NK-92 treated with Interleukin-12 subunit alpha and Interleukin-12 subunit beta, amount 100 ng/mL, for 24 hours (cell line): ENCODE measurements at places on chromosomes 4 and X.

DNA sequence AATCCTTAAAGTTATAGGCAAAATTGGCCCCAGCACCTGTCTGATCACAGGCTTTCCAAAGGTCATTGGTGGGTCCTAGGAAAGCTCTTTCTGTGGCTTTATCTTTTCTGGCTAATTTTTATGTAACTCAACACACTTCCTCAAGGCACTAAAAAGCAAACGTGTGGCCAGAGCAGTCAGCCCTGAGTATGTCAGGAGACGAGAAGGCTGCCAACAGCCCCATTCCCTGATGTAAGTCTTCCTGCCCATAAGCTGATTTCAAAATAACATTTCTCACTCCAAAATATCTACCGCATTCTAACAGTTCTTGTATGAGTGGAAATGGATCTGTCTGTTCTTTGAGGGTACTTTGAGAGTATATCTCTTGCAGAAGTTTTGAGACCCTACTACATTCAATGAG lies 25.5 kb upstream of the FUNDC1 start:
- DNase-seq = no peak

GRCh38 chr4:48030470-48030869 lies 13.9 kb downstream of the NIPAL1 start:
- no peak for DNase-seq

DNA sequence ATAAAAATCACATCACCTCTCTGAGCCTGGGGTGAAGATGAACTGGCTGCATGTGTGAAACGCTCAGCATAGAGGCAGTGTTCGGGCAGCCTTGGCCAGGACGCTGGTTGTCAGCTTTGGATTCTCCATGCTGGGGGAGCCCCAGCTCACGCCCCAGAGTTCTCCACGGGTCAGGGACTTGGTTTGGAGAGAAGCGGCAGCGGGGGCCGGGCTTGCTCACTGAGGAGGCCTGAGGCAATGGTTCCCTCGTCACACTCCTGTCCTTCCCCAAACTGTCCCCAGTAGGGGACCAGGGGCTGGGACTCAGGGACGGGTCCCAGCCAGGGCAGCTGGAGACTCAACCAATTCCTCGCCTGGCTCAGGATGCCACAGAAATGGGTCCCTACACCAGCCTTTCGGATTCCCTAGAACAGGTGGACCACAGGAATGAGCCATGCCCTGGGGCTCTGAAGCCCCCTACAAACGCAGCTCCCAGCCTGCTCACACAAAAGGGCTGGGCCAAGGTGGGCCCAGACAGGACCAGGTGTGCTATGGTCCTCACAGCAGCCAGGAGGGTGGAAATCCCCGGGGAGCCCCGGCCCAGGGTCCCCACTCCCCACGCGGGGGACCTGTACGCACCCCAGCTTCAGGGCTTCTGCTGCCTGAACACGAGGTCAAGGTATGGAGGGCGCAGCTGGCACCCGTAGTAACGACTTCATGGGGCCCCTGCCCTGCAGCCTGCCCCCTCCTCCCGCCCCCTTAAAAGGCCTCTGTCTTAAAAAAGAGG lies 1.4 kb downstream of the MXD4 start:
- DNase-seq = no peak

GRCh38 chr4:113077575-113077974 lies 28.1 kb downstream of the ANK2 start:
- DNase-seq = no peak

- DNase-seq = no peak
These were observed 140.0 kb downstream of the NPFFR2 start for GRCh38 chr4:72171761-72172160.

GRCh38 chr4:165394275-165394674 lies 15.5 kb downstream of the CPE start:
- DNase-seq = no peak

DNA sequence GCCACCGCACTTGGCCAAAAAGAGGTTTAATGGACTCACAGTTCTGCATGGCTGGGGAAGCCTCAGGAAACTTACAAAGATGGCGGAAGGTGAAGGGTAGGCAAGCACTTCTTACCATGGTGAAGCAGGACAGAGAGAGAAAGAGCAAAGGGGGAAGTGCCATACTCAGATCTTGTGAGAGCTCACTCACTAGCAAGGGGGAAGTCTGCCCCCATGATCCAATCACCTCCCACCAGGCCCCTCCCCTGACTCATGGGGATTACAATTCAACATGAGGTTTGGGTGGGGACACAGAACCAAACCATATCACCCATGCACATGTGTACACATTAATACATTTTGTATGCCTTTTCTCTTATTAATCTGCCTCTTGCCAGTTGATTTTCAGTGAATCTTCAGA lies 77.2 kb upstream of the HSD17B10 start:
- DNase-seq = no peak

- no peak for DNase-seq
These were observed 170.3 kb downstream of the VEGFC start for GRCh38 chr4:176622251-176622948.

- no peak for DNase-seq
These were observed 8.2 kb downstream of the DIAPH2 start for GRCh38 chrX:96692890-96693289.

DNA sequence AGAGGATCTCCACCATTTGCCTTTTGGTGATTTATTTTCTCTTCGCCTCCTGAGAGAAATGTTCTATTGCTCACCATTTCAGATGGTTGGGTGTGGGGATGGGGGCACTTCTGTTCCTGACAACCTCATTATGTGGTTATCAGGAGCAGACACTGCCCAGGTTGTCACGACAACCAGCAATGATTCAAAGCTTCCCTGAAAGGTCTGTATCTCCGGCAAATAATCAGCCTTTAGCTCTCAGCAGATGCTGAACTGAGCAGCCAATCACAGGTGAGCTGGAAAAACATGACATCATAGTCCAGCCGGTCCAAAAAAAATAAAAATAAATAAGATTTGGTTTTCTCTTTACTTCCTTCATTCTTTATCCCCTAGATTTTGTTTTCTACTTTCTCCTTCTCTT lies 5.5 kb upstream of the PAK3 start:
- no peak for DNase-seq

- DNase-seq = no peak
These were observed 41.8 kb upstream of the STOX2 start for GRCh38 chr4:183863155-183863825.

DNA sequence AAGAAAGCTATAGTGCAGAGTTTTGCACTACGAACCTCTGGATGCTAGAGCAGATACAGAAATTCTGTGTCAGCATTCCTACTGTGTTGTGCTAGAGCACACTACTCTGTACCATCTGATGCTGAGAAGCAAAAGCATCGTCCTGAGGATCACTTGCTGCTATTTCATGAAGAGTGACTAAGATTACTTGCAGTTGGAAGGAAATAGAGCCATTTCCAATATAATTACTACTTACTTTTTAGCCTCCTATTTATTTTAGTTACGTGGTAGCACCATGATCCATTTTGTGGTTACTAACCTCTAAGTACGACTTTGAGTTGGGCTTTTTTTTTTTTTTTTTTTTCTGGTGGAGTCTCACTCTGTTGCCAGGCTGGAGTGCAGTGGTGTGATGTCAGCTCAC lies 226.7 kb downstream of the PALLD start:
- DNase-seq = no peak

GRCh38 chr4:152045807-152046571 lies 285.2 kb upstream of the GATB start:
- DNase-seq = no peak

DNA sequence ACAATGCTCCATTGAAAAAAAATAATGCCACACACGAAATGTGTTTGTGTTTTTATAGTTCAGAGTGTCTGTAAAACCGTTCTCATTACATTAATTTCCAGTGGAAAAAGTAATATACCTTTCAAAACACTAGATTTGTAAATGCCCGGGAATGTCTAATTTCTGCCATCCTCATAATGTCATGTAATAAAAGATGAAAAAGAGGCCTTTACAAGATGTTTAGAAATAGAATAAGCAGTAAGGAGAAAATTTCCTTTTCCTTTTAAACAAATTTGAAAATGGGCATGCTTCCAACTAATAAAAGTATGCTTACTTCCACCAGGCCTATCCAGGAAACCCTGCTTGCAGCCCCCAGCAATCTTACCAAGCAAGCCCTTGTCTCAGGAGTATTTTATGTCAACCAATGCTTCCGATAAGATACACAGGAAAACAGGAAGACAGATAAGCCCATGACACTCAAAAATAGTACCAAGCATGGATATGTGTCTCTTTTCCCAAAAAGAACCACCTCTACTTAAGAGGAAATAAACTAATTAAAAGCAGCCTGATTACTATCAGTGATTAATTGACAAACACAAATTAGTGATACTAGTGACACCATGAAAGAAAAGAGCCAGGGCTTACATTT lies 894.7 kb upstream of the INTU start:
- no peak for DNase-seq
